ENCODE measurements at places on chromosomes 2 and 18.
A peak's percentile ranks its signal among the peaks of the same experiment; 100 is the strongest.

DNA sequence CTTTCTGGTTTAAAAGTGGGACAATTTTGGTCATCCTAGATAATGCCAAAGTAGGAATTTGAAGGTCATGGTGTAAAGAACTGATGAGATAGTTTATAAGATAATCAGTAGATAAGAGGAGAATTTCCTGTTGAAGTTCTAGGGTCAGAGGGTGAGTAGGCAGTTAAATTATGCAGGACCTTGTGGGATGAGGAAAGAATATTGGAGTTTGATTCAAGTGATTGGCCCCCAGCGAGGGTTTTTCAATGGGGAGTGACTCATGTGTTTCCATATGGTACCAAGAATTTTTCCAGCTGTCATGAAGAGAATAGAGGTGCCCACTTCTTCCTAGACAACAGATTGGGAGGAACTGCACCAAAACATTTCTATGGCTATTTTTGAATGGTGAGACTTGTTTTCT lies 940.2 kb upstream of the ZEB2 start:
- peak; percentile 10 for DNase-seq

GRCh38 chr2:112827604-112828185 lies 8.9 kb downstream of the IL1B start:
- no peak for DNase-seq

GRCh38 chr18:48803518-48803917 lies 147.2 kb downstream of the SMAD7 start:
- DNase-seq = no peak

GRCh38 chr2:234414596-234414995 lies 82.3 kb downstream of the ARL4C start:
- no peak for DNase-seq

DNA sequence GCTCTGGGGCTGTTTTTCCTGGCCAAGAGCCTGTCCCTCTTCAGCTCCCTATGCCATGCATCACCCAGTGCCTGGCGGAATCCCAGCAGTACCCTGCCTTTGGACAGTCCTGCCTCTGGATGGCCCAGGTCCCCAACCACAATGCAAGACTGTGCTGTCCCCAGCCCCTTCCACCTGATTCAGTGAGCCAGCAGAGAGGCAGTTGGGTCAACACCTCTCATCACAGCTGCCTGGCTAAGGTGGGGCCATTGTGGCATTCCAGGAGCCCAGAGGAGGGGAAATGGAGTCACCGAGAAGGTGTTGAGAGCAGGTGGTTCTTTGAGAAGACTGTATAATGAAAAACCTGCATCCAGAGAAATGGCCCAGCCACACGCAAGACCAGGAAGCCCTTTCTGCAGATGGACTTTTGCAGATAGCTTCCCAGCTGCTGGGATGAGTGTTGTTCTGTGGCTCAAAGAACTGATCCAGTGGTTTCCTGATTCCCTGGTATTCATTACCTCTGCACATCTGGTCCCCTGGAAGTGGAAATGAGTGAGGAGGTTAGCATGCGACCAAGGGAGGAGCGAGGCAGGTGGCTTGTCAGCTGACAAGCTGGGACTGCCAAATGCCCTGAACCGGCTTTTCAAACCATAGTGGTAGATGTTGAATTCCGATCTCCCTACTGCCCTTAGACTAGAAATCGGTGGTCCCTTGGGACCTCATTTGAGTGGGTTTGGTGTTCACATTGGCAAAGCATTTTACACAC lies 1.7 kb upstream of the ASPRV1 start:
- no peak for DNase-seq

- no peak for DNase-seq
Observed at GRCh38 chr2:10007435-10007834, 35.9 kb upstream of the KLF11 start.

GRCh38 chr2:68755071-68755470 lies 20.5 kb downstream of the ARHGAP25 start:
- DNase-seq = no peak

DNA sequence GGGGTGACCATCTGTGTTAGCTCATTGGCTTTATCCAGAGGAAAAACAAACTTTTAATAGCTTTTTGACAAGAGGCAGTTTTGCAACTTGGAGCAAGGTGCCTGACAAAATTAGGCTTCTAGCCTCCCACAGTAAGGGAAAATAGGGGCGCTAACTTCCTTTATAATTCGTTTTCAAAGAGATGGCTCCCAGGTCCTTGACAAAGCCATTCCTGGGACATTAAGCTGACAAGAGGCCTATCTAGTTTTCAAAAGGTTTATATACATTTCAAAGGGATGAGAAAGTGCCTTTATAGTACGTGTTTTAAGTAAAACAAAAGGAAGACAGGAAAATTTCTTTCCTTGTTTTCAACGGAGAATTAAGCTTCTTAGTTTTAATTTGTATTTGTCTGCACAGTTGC lies 159.4 kb upstream of the GCFC2 start:
- DNase-seq = no peak

DNA sequence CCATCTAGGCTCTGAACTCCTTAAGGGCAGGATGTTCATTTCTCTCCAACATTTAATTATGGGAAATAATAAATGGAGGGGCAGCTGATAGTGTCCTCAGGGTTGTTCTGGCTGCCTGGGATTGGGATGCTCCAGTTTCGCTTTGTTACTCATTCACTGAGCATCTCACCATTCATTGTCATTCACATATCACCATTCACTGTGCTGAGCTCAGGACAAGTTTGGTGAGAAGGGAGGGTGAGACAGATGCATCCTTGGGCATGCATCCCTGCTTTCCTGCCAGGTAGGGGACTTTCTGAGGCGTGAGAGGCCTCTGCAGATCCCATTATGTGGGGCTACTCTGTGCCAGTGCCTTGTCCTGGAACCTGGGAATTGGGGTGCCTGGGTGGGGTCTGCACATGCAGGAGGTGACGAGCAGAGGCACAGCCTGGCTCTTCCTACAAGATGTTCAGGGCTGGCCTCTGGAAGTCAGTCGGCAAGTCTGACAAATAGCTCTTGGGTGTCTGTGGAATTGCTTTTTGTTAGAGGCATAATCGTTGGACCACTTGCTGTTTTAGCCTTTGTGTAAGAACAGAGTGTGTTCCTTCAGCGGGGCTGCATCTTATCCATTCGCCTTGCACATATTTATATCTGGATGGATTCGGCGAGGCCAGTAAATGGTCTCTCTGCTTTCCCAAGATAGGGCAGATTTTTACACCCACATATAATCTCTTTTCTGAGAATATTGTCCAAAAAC lies 323.2 kb upstream of the THSD7B start:
- no peak for DNase-seq

DNA sequence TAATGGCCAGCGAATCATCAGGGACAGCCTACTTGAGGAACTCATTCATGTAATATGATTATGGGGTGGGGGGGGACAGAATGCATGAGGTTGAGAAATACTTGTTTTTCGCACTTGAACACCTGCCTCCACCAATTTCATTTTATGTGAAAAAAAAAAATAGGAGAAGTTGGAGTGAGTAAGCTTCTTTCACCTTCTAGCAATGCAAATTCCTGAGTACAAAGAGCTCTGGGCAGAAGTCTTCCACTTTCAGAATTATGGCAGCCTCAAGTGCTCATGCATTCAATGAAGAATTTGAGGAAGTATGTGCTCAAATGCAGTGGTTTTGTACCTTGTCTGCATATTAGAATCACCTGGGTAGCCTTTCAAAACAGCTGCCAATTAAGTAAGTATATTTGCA lies 40.1 kb upstream of the GPD2 start:
- DNase-seq = no peak

DNA sequence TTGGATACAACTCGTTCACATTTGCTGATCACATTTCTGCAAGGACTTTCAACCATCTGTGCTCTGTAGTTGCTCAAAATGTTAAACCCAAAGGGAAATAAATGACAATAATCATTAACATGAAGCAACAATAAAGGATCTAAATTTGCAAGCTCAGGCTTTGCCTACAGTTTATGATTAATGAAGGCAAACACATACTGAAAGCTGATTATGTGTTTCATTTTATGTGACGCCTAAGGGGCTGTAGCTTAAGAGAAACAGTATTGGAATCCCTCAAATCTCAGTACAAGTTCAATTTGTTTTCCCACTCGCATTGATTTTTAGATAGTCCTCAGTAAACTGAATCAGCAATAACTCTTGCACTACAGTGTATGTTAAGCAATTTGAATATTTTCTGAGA lies 160.3 kb upstream of the FSIP2 start:
- DNase-seq = no peak

GRCh38 chr2:186429104-186429503 lies 57.0 kb upstream of the ZC3H15 start:
- DNase-seq = no peak

GRCh38 chr2:20165677-20166509 lies 59.0 kb downstream of the SDC1 start:
- DNase-seq = peak; percentile 61

All from RCC 7860 (cell line).